ENCODE measurements at places on chromosomes 7 and 10.

- peak; percentile 49 for DNase-seq
These were observed 49.7 kb downstream of the DNAJC12 start for GRCh38 chr10:67788028-67788886.

GRCh38 chr10:17963431-17963830 is 11.7 kb downstream of the SLC39A12 start:
- DNase-seq: no peak

DNA sequence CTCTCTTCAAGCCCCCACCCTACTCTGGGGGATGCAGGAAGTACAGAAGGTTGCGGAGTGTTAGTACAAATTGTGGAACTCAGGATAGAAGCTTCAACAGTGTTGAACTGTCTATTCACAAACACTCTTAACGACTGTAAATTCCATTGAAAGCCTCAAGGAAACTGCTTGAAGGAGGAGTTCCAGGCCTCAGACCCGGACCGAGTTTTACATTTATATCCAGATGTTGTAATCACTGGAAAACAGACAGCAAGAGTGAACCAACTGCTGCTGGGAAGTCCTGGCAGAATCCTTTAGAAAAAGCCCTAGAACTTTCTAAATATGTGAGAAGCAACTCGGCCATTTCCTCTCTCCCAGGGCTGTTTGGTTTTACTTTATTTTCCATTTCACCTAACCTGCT is 84.1 kb upstream of the LRRC18 start:
- DNase-seq: no peak

GRCh38 chr7:199483-200249 is 7.3 kb downstream of the FAM20C start:
- DNase-seq: no peak

DNA sequence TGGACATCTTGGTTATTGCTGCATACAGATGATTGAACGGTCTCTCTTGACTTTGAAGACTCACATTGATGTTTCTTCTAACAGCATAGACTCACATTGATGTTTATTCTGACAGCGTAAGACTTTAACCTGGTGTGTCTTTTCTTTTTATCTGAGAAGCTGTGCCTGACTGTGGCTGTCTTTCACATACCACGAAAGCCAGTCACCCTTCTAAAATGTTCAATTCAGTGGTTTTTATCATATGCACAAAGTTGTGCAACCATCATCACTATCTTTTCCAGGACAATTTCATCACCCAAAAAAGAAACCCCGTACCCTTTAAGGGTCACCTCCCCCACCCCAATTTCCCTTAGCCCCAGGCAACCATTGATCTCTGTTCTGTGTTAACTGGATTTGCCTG is 24.7 kb downstream of the CELF2 start:
- no peak for DNase-seq

DNA sequence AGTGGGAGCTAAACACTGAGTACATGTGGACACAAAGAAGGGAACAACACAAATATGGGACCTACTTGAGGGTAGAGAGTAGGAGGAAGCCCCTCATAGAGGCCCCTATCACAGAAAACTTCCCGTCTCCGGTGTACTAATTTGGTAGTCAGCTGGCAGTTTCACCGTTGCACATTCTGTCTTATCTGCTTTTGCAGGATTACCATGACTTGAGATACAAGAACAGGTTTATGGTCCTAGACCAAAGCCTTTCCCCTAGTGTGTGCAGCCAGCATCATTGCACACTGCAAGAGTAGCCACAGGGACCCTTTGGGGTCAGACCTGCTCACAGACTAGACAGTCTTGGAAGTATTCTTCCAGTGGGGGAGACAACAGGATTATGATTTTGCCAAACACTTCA is 5.9 kb upstream of the IFIT1B start:
- no peak for DNase-seq

DNA sequence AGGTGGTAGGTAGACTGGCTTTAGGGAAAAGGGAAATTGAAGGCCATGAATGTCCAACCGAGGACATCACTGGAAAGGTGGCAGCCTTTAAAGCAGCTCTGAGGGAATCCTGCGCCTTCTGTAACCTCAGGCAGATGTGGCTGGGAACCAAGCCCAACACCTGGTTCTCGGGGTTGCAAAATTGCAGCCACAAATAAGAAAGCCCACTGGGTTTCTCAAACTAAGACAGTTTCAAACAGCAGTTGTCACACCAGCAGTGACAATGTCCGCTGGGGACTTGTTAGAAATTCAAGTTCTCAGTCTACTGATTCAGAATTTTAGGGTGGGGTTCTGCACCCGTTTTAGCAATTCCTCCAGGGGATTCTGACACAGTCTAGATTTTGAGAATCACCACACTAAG is 42.7 kb upstream of the STEAP1B start:
- DNase-seq: no peak

DNA sequence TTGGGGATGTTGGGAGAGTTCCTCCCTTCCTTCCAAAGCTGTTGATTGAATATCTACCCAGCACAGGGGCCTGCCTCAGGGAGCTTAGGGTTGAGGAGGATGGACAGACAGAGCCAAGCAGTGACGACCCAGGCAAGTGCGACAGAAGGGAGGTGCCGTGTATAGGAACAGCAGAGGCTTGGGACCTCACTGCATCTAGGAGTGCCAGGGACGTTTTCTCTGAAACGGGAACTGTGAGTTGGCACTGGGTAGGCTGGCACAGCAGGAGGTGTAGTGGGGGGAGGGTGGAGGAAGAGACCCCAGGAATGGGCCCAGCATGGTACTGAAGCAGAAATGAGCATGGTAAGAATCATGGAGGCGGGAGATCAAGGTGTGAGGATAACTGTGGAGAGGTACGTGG is 55.3 kb upstream of the MGMT start:
- DNase-seq: no peak

DNA sequence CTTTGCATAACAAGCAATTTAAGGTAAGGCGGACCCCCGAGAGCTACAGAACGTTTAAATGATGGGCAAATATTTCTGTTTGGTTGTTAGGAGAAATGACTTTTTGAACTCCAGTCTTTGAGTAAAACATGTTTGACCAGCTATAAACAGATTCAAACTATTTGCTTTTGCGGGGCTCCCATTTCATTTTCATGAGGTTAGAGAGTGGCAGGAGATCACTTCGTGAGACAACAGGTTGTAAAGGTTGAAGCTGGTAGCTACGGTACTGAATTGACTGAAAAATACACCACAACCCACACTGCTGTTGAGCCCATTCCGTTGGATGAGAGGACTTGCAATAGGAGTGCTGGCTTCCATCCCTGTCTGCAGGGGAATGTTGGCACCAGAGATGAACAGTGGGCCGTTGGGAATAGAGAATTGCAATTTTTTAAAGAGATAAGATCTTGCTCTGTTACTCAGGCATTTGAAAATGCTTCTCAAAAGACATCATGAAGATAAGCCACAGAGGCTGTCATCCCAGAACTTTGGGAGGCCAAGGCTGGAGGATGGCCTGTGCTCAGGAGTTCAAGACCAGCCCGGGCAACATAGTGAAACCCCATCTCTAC is 65.7 kb upstream of the CARD11 start:
- DNase-seq: no peak

GRCh38 chr10:22615101-22615500 is 99.3 kb downstream of the PIP4K2A start:
- DNase-seq: no peak

- DNase-seq: no peak
These were observed 770 bp downstream of the PLXNA4 start for GRCh38 chr7:132575419-132575981.

DNA sequence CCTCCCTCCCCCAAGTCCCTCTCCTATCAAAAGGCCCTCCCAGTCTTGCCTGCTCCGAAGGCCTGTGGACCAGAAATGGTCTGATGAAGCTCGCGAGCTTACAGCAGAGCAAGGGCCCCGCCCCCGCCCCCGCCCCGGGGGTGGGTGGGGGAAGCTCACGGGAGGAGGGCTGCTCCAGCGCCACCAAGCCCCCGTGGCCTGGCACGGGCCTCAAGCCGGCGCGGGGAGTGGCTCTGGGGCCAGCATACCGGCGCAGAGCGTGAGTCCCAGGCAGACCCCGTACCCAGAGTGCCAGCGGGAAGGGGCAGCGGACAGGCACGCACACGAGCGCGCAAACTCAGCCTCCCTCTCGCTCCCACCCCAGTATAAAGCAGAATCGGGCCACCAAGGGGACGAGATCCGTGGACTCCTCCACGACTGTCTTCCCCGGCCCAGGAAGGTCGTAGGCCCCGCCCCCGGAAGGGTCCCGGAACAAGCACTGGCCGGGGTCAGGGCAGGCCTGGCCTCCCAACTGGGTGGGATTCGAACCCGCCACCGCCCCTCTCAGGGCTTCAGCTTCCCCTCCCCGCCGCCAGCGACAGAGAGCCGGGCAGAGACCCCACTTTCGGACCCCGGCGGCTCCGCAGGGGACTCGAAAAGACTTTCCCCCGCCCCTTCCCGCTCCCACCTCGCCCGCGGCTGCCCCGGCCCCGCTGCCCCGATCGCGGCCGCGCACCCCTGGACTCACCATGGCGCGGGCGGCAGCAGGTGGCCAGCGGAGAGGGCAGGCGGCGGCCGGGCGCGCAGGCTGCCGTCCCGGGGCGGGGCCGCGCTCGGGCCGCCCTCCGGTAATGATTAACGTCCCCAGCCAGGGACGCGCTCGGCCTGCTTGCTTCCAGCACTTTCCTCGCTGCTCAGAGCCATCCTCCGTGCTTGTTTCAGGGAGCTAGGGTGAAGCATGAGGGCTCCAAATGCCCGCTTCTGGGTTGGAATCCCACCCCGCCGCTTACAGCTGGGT is at the start of gene PCBD1:
Gene PCBD1, minus strand, starts transcription at position 762 of the 997 bp plus-strand sequence. Its CDS starts 32 bp downstream, at position 730.
- DNase-seq: peak; percentile 55

GRCh38 chr10:76514321-76514720 is 1082.9 kb downstream of the LRMDA start:
- no peak for DNase-seq

DNA sequence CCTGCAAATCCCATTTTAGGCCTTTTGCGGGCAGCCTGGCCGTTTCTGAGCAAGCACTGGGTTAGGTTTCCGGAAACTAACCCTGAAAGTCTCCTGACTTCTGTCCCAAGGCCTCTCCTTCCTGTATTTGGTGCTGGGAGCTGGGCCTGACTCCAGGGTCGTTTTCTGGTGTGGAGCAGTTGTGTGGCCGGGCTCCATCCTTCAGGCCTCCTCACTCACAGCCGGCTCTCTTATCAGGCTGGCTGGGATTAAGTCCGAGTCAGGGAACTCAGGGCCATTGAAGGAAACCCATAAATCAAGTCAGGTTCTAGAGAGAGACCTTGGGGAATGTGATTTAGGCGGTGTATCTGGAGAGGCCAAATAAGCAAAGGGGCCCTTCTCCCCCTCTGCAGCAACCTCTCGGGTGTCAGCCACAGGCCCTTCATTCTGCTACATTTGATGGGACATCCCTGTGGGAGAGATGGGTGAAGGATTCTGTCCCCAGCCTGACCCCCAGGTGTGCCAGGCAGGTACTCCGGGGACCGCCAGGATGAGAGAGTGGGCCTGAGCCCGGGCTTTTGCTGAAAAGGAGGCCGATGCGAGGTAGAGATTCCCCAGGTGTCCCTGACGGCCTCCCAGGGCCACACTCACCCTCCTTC is 3.3 kb downstream of the GATA3 start:
- DNase-seq: no peak

DNA sequence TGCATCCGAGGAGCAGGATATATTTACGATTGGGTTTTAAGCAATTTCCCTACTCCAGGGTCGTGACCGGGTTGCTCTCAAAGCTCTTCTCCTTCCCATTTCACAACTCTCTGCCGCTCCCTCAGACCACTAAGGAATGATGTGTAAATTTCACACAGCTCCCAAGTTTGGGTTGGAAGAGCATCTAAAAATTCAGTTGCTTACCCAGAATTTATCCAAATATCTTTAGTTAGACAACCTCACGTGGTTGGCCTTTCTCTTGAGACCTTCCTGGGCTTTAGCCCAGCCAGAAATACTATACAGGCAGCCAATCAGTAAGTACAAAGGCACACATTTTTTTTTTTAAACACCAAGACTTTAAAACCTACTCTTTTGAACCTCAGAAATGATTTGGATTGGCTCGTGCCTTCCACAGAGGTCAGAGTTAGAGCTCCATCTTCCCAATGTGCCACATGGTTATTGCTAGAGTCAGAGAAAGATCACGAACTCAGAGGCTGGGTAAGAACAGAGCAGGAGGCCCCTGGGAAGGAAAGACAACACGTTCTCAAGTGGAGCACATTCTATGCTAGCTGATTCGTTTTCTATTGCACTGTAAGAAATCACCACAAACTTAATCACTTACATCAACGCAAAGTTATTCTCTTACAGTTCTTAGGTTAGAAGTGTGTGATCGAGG is 335.4 kb upstream of the MGMT start:
- DNase-seq: no peak

GRCh38 chr7:102175423-102176170 is 111.1 kb upstream of the SH2B2 start:
- DNase-seq: no peak

- DNase-seq: no peak
These were observed 472.6 kb downstream of the PLXNA4 start for GRCh38 chr7:132103718-132104117.

GRCh38 chr7:47799524-47799923 is 148.7 kb downstream of the PKD1L1 start:
- no peak for DNase-seq

DNA sequence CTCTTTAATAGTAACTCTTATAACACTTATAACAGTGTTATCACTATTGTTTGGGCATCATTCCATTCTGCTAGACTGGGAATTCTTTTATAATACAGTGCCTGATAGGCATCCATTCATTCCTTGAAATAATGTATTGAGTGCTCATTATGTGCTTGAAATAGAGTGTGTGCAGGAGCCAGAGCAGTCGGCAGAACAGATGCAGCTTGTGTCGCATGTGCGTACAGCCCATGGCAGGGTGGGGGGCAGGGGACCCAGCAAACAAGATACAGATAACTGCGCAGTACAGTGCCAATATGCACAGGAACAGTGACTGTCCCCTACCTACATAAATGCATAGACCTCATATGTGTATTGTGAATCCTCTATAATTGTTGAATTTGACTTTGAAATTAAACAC is 99.3 kb downstream of the KAT6B start:
- no peak for DNase-seq

- no peak for DNase-seq
These were observed 42.3 kb upstream of the FOXI2 start for GRCh38 chr10:127694580-127695193.

GRCh38 chr10:44990965-44991364 is 9.8 kb upstream of the ZNF22 start:
- no peak for DNase-seq

DNA sequence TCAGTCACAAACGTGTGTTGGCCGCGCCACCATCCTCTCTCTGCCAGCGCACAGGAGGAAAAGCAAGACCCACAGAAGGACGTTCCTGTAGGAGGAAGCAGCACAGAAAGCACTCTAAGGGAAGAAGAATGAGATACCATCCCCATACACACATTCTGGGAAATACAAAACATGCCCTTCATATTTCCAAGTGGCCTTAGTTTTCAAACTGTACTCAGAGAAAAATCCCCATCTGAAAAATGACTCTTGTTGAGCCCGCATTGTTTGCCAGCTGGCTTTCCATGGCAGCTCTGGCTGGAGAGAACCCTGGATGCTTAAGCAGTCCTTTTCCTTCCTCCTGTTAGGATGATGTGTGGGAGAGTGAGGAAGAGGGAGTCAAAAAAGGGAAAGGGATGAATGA is 33.1 kb downstream of the MTURN start:
- DNase-seq: no peak

DNA sequence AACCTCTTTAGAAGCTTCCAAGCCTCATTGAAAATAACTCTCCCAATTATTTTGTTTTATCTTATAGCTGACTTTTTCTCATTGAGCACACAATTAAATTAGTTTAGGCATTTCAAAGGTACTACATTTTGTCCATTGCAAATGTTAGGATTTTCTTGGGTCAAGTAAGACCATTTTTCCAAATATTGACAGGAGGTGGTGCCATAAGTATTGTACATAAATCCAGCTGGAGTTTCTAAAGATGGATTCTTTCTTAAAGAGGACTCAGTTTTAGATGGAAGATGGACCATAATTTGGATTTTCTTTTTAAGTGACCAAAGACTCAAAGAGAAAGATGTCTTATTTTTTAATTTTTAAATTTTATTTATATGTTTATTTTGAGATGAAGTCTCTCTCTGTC is 12.3 kb upstream of the OPN4 start:
- DNase-seq: no peak

Data from T follicular helper cell (primary cell).